ENCODE measurements at places on chromosomes 2 and 18.

GRCh38 chr2:189425676-189426075 lies 15.6 kb upstream of the WDR75 start:
- DNase-seq = no peak

GRCh38 chr2:17171446-17172049 lies 346.7 kb downstream of the RAD51AP2 start:
- peak; percentile 40 for DNase-seq

DNA sequence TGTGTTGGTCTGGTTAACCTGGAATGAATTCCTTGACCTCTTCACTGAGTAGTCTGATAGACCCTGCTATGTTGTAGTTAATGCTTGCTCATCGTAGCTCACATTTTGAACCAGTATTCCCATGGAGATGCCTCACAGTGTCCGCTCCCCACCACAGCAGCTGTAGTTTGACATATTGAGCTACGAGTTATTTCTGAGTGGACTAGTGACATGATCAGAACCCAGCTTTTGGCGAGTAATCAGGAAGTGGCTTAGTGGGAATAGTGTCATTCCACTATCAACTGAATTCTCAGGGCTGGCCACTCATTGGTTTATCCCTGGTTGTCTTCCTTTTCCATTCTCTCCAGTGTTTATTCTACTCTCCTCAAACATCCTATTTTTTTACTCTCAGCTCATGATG lies 102.7 kb downstream of the MYO1B start:
- DNase-seq = no peak

GRCh38 chr2:69514819-69515218 lies 77.6 kb upstream of the NFU1 start:
- no peak for DNase-seq

DNA sequence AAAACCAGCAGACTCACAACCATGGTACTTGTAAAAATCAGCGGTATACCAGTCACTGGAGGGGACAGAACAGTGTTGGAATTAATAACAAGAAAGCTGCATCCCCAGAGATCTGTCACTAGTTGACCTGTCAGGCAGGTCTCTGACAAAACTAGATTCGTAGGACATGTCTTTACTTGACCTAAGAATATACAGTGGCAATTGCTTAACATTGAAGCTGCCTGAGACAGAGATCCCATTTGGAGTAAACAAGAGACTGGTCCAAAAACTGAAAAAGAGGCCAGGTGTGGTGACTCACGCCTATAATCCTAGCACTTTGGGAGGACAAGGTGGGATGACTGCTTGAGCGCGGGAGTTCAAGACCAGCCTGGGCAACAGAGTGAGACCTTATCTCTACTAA lies 7.2 kb upstream of the SS18 start:
- DNase-seq = no peak

- DNase-seq = no peak
Measured at GRCh38 chr2:14297906-14298305, 334.6 kb upstream of the LRATD1 start.

DNA sequence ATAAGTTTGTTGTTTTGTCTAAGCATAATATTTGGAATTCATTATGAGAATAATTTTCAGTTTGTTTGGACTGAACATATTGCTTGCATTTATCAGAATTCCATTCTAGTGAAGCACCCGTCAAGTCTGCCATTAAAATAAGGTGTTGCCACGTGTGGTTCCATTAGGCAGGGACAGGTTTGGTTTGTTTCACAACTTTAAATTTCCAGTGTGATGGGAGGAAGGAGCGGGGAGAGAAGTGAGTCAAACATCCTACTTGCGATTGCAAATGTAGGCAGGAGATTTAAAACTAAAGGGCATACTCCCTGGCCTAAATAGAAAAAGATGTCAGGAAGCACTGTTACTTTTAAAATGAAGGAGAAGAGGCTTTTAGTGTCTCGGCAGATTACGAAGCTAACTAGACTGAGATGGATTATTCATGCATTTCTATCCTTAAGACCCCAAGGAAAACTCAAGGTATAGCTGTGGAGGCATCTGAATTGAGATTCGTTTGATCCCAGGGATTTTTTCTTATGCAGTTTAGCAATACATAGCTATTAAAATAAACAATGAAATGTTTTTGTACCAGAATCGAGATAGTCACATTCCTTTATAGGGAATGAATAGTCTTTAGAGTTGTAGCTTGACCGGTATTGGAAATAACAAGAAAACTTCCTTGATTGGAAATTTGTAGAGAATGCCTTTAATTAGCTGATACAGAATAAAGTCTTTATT lies 19.8 kb downstream of the GRHL1 start:
- DNase-seq = no peak

GRCh38 chr18:42548493-42548892 lies 567.0 kb downstream of the RIT2 start:
- no peak for DNase-seq

DNA sequence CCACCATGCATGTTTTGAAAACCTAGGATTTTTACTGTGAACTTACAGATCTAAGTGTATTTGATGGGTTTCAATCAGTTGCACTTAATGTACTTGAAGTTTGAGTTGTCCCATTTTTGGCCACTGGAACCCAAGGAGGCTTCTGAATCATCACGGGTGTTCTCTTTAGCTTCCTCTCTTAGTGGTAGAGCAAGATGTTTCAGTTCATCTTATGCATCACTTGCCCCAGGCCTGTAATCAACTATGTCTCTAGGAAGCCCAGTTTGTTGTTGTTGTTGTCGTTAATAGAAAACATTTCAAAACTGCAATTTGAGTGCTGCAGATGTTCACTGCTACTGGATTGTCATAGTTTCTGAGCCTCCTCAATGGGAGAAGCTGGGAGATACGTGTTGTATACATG lies 97.0 kb downstream of the FHOD3 start:
- no peak for DNase-seq

DNA sequence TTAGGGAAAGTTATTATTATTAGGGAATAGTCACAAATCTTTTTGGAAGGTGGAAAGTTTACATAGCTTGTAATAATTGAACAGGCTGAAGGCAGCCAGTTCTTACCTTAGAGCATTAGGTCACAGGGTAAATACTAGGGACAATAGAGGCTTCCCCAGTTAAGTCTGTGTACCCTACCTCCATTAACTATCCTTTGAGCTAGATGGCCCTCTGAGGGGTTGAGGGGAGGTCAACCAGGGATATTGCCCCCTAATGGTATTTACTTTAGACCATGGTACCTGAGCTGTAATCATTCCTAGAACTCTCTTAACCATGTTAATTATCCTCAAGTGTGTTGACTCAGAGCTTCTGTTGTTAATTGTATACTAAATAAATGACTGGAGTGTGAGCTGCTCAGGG lies 120.5 kb upstream of the SCN7A start:
- DNase-seq = no peak

- no peak for DNase-seq
Measured at GRCh38 chr2:231359441-231359840, 36.1 kb upstream of the B3GNT7 start.

DNA sequence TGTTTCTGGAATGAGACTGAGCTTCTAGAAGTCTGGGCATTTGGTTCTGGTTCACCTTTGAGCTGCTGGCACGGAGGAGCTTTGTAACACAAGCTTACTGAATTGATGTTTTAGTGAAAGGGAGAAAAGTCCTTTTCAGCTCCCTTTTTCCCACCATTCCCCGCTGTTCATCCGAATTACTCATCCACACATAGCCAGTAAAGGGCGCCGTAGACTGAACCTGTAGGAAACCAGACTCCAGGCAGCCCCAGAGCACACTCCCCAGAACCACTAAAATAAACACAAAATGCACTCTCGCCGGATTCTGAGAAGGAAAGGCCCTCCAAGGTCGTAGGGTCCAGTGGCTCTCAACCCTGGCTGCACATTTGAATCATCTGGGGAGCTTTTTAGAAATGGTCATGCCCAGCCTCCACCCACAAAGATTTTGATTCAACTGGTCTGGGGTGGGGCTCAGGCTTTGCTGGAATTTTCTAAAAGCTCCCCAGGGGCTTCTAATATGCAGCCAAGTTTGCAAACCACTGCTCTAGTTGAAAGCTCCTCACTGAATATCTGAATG lies 29.6 kb downstream of the TCF7L1 start:
- no peak for DNase-seq

- no peak for DNase-seq
Measured at GRCh38 chr2:34110392-34110791, 511.3 kb upstream of the FAM98A start.

DNA sequence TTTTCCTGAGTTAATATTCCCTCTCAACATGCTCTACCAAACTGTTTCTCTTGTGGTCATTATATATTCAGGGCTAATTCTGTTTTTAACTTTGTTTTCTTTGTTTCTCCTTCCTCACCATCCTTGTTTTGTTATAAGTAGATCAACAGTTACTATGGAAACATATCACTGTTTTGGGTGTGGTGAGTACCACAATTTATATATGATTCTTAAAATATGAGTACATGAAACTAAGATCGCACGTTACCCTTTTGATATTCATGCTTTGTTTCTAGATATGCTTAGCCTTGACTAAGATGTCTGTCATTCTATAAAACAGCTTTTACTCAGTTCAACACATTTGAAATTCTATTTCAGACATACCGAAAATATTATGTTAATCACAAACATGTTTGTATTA lies 232.3 kb upstream of the ITGA4 start:
- DNase-seq = no peak

DNA sequence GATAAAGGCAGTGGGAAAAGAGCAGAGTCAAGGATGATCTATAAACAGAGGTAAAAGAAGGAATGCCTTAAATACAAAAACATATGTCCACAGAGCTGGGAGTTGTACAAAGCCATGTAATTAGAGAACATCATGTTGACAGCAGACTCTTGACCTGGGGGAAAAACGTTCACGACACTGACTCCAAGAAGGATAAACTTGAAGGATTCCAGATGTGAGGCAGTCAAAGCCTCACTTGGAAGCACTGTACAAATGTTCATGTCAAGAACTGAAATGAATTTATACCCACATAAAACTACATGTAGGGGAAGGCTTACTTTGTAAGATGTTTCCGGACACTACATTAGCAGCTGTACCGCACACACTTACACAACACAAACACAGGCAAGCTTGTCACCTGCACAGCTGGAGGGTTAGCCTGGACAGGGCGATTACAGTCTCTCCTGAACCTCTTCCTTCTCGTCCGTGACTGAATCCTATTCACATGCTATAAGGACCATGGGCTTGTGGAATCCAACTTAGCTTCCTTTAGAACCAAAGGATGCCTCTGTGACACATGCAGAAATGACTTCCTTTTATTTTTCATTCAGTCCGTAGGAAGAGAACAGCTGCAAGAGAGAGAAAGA lies 88.6 kb downstream of the SH3YL1 start:
- DNase-seq = no peak

- DNase-seq = no peak
Measured at GRCh38 chr18:54480616-54481015, 110.4 kb upstream of the DYNAP start.

DNA sequence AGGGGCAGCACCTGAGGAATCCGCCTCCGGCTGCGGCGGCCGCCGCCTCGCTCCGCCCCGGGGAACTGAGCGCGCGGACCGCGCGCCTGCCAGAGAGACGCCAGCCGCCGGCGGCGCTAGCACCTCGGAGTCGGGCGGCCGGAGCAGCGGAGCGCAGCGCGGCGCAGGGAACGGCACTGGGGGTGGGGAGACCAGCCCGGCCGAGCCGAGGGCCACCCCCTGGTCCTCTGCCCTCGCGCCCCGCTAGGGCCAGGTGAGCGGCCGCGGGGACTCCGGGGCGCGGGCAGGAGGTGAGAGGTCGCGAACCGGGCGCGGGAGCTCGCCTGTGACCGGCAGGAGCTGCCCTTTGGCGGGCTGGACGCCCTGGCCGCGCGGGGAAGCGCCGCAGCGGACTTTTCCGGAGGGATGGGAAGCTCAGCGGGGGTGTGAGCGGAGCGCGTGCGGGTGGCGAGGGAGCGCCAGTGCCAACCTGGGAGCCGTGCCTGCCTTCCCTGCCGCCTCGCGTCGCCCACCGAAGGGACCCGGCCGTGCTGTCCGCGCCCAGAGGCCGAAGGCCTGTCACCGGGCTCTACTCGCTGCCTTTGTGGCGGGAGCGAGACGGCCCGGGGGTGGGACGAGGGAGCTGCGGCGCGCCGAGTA lies at the start of gene GREB1L:
Gene GREB1L (plus strand): TSS at position 92 of the 639 bp plus-strand sequence. CDS start 141,287 bp downstream, outside the sequence.
- peak; percentile 68 for DNase-seq

- DNase-seq = no peak
Measured at GRCh38 chr2:168997794-168998193, 33.3 kb downstream of the ABCB11 start.

- no peak for DNase-seq
Measured at GRCh38 chr2:216956820-216957493, 97.1 kb upstream of the TNP1 start.

GRCh38 chr2:64922482-64923384 lies 66.5 kb upstream of the SLC1A4 start:
- no peak for DNase-seq

DNA sequence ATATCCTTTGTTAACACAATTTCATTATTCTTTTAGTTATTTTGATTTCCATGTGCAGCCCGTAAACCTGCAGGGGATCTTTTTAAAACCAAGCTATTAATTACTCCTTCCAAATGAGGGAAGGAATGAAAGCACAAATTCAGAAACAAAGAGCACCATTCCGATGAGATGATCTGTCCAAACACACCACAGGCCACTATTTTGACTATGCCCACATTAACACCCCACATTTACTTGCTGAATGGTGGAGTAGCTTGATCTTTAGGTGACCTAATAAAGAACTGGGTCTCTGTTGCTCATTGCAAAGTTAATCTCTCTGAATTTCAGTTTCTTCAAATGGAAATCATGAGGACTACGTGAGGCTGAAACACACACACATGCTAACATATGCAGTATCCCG lies 218.0 kb downstream of the IRS1 start:
- no peak for DNase-seq

- DNase-seq = no peak
Measured at GRCh38 chr2:118380915-118381653, 292.8 kb downstream of the INSIG2 start.

DNA sequence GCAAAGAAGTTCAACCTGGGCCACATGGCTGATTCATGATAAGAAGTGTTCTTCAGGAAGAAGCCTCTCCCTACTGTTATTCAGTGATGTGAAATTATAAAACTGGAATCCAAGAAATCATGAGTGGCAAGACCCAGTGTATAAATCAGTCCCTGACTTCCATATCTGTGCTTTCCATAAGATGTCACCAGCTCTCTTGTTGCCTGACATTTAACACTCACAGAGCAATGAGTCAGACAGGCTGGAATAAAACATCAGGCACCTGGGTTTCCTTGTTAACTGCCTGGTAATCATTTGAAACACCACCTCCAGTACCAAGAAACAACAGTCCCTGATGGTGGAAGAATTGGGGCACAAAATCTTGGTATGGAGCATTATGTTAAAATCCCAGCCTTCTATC lies 76.1 kb downstream of the SCG2 start:
- DNase-seq = no peak

- DNase-seq = no peak
Measured at GRCh38 chr18:58257461-58257860, 213.4 kb downstream of the NEDD4L start.

DNA sequence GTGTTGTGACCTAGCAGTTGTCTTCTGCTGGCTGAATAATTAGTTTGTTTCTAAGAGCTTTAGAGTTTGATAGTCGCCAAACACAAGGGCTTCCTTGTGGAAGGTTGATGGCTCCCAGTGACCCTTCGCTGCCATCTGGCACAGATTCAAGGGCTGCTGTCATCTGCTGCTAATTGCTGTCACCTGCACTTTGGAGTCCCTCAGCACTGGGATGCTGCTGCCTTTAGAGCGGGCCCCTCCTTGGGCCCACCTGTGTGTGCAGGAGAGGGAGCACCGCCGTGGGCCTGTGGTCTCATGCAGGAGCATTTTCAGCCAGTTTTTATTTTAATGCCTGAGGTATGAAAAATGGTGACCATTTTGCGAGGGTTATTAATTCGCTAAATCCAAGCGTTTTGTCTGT lies 154.0 kb upstream of the NFATC1 start:
- no peak for DNase-seq
